Stimulated activated naive CD4-positive, alpha-beta T cell (primary cell): ENCODE measurements at places on chromosomes 1 and 21.

DNA sequence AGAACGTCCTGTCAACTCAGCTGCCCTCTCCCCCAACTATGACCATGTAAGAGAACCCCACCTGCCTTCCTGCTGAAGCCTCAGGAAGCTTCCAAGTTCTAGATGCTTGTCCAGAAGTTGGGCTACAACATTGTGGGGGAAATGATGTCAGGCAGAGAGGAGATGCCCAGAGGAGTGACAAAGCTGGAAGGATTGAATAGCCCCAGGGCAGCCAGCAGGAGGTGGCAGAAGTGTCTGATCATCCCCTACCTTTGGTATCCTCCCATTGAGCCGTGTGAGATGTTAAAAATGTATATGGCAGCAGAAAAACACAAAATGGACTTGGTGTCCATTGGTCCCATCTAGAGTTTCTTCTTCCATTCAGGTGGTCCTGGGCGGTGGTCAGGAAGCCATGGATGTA, 6.6 kb downstream of the EIF3I start:
- no peak for DNase-seq

- no peak for DNase-seq
These were observed 51.9 kb downstream of the LRRN2 start for GRCh38 chr1:204633665-204634064.

DNA sequence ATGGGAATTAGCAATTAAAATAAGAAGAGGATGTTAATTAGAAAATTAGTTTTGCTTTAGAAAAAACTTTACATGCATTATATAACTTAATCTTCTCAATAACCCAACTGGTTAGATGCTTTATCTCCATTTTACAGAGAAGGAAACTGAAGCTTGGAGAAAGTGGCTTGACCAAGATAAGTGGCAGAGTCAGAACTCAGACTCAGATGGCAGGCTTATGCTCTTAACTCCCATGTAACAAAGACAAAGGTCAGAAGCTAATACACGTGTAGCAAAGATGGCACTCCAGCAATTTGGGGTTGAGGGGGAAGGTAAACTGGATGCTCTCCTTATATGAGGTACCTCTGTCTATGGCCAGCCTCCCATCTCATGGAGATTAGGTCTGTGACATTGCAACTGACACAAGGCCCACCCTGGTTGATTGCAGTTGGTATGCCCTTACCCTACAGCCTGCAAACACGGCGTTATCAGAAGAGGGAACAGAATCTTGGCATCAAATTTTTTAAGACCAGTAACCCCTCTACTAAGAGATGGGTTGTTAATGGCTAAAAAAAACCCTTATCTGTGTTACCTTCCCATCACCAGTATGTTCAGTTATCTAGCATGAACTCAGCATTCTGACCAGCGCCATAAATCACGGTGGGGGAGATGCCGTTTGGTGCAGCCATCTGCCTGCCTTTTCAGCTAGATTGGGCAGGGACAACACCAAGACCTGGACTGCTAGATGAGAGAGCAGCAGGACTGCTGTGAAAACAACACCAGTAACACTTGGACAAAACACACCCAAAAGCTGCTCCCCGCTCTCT, 97.0 kb downstream of the UBR4 start:
- DNase-seq: no peak

- DNase-seq: no peak
These were observed 79.3 kb downstream of the SH3BGR start for GRCh38 chr21:39531064-39531463.

- DNase-seq: no peak
These were observed 18.0 kb downstream of the CRYBG2 start for GRCh38 chr1:26335774-26336476.

DNA sequence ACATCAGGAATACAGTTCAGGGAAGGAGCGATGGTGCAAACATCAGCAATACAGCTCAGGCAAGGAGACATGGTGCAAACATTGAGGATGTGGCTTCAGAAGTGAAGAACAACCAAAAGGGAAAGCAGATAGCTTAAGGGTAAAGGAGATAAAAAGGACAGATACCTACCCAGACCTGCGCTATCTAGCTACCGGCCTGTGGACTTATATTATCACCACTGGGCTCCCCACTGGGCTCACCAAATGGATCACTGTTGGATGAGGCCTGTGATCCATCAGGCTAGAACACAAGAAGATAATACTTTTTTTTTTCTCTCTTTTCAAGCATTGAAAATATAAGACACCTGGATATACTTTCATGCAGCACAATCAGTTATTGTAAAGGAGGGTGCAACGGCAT, 44.7 kb upstream of the C8B start:
- no peak for DNase-seq

DNA sequence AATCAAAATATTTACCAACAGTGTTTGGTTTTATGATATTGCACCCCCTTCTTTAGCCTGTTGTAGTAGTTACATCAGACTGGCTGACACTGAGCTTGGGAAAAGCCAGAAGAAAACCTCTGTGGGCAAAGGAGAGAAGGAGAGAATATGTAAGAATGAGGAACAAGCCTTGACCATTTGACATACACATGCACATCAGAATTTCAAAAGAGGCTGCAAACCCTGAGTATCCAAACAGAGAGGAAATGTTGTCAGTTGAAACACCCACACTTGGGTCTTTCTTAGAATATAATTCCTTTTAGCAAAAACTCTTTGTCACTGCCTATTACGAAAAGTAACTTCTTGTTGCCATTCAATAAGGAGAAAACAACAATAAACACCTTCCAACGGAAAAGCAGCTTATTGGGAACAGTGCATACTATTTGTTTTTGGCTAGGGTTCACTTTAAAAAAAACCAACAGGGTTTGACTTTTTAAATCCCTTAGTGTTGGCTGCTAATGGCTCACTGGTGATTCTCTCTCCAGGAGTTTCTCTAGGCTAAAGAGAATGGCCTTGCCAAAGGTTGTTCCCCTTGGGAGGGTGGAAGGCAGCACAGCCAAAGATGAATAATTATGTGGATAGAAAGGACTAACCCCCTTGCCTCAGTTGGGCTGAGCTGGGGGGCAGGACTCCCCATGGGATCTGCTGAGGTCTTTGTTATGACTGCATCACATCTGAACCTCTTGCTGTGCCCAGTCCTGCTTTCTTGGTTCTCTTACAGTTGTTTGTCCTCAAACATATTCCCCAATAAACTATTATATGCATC, 48.9 kb downstream of the GORAB start:
- no peak for DNase-seq

DNA sequence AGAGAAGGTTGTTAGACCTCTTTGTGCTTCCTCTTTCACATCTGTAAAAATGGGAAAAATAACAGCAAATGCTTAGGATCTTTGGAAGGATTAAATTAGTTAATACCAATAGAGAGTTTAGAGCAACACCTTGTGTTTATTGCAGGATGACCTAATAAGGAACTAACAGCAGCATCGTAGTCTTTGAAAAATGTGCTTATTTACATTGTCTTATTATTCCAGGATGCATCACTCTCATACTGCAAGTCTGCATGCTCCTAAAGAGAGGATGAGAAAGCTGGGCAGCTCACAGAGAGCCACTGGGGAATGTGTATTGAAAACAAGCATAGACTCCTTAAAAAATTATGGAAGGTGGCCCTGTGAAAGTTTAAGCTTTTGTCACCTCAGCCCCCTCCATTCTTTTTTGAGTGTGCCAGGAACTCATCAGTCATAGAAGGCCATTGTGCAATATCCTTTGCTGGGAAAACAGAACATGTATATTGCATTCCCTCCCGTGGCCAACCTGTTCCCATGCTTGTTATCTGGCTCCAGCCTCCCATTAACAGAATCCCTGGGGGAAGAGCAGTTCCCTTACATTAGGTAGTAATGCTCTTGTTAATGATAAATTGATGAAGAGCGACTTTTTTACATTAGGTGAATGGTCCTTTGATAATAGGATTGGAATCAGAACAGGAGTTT, 180.7 kb downstream of the ZNF326 start:
- DNase-seq: no peak

DNA sequence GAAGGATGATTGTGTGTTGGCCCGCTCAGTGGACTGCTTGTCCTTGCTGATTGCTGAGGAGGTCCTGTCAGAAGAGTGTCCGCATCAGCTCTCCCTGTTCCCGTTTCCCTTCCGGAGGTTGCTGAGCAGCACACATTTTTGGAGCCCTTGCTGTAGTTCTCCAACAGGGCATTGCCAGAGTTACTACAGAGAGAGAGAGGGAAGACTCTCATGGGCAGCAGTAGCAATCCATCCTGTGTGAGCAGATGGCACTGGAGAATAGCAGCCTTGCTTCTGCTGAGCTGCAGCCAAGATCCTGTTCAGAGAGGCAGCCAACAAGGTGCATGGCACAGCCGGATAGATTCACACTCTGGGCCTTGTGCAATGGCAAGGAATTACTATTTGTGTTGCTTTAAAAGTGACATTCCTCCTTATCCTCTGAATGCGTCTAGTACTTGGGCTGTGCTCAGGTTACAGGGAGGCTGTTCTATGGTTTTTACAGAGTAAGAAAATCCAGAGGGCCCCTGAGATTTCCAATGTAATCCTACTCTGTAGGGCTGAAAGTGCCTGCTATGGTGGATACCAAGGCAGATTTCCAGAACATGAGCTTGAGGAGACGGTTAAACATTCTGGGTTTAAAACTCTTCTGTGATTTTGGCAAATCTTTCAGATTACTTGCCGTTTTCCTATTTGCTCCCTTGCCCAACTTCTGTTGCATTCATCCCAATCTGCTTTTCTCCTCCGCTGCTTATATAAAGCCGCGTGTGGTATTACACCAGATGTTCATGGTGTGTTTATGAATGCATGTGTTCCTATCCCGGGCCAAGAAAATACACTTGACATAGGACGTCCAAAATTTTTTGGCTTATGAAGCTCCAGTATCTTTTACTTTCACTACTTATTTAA, 27.4 kb downstream of the AK4 start:
- no peak for DNase-seq

DNA sequence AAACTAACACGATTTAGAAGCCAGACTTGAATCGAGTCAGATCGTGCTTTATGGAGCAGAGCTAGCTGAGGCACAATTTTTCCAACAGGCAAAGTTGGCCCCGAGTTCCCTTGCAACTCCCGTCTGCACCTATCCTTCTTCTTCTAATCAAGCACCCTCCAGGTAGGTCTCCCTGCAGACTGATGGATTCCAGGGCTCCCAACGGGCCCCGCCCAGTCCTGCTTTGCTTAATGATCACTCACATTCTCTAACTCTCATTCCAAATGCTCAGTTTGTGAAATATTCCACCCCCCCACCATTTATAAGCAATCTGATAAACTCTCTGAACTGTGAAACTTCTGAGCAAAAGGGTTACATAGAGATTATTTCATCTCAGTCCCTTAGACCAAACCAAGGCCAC, 119.6 kb downstream of the SLC30A10 start:
- DNase-seq: no peak

GRCh38 chr1:70518106-70518505, 107.0 kb downstream of the CTH start:
- DNase-seq: no peak

- DNase-seq: no peak
These were observed 1.3 kb downstream of the USF1 start for GRCh38 chr1:161044535-161044907.

GRCh38 chr1:167043752-167044488, 46.3 kb downstream of the GPA33 start:
- peak; percentile 60 for DNase-seq
